Left lung (tissue), 14 donors: ENCODE measurements at places on chromosomes 1 and 21. TPM values are rescaled to one million over a fixed set of nuclear protein-coding genes. Genes with fewer than 3 reads are reported as not detected.

- peaks cover 12% of the 10 kb centered on the region for H3K4me1 ChIP-seq
- no peak for DNase-seq
- H3K4me3 ChIP-seq: no peak overlapping the region
- H3K27me3 ChIP-seq: peaks cover 67% of the 10 kb centered on the region
Measured at GRCh38 chr1:53733975-53734649, 4.9 kb downstream of the GLIS1 start.

- H3K4me1 ChIP-seq: no peaks in the 10 kb centered on the region
- no peak overlapping the region for H3K27ac ChIP-seq
- H3K36me3 ChIP-seq: no peaks in the 10 kb centered on the region
Measured at GRCh38 chr21:25501996-25502665, 105.2 kb downstream of the MRPL39 start.

DNA sequence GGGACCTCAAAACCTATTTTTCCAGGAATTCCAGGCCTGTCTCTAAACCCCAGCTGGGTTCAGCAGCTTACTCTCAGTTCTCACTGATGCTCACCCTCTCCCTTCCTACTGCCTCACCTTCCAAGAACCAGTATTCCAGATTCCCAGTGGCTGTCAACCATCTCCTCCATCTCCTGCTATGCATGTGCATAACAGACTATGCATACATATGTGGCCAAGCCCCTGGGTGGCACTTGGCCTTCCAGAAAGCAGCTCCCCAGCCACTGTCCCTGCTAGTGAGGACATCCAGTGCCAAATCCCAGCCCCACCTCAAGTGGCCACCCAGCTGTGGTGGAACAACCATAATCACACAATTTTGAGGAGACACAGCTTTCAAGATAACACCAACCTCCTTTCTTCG lies 475.7 kb upstream of the PKN2 start:
- H3K4me1 ChIP-seq: no peaks in the 10 kb centered on the region
- no peak overlapping the region for H3K27ac ChIP-seq
- no peaks in the 10 kb centered on the region for H3K27me3 ChIP-seq
- no peaks in the 10 kb centered on the region for H3K36me3 ChIP-seq
- H3K4me3 ChIP-seq: no peak overlapping the region
- DNase-seq: no peak

GRCh38 chr21:14998336-14998735 lies 66.5 kb downstream of the NRIP1 start:
- no peaks in the 10 kb centered on the region for H3K27me3 ChIP-seq
- H3K4me1 ChIP-seq: no peaks in the 10 kb centered on the region
- no peak overlapping the region for H3K4me3 ChIP-seq
- DNase-seq: no peak

GRCh38 chr1:22755641-22756040 lies 45.0 kb downstream of the EPHB2 start:
- H3K4me1 ChIP-seq: peaks cover 8% of the 10 kb centered on the region
- H3K27me3 ChIP-seq: peaks cover 9% of the 10 kb centered on the region
- DNase-seq: no peak
- no peak overlapping the region for H3K4me3 ChIP-seq

Gene OR6N2
- total RNA-seq: 0.08 TPM

DNA sequence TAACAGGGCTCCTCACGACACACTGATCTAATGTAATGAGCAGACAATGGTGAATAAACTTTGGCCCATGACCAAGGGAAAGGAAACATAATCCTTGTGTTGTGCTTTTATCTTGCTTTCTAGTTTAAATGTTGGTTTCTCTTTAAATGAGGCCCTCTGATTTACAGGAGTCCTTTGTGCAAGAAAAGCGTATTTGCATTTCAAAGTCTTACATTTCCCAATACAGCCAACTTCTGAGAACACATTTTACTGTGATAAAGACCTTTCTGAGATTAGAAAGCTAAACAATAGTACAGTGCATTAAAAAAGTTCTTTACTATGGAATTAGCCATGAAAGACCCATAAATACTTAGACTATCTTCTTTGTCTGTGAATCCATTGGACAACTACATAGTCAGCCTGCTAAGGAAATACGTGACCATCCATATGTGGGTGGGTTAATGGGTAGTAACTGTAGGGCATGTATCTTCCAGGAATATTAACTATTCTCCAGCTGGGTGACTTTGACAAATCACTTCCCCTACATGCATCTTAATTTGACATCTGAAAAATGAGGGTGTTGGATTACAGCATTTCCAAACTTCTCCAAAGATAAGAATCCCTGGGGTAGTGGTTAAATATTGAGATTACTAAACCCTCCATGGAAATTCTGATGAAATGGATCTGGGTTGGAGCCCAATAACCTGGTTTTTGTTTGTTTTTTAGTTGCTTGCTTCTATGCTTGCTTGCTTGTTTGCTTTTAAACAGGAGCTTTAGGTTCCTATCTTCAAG lies 50.3 kb upstream of the USP1 start:
- H3K27me3 ChIP-seq: no peaks in the 10 kb centered on the region
- H3K36me3 ChIP-seq: no peaks in the 10 kb centered on the region
- H3K4me3 ChIP-seq: no peak overlapping the region
- no peak for DNase-seq
- H3K27ac ChIP-seq: no peak overlapping the region

DNA sequence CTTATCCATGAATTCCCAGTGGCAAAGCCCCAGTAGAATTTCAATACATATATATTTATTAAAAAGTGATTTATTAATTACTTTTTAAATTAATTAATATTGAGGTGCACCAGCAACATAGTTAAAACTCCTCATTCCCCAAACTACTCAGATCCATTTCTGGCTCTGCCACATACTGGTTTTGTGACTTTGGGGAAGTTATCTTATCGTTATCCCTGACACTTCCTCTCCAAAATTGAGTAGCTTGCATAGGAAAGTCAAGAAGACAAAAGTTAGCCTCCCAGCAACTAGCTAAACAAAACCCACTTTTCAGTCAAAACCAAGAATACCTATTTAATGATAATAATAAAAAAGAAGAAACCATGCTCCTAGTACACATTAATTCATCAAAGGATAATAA lies 35.9 kb downstream of the TCP10L start:
- H3K36me3 ChIP-seq: no peaks in the 10 kb centered on the region
- H3K27me3 ChIP-seq: no peaks in the 10 kb centered on the region
- H3K27ac ChIP-seq: no peak overlapping the region

Gene LCA5L
- total RNA-seq: 1.7 TPM

- H3K27ac ChIP-seq: no peak overlapping the region
- H3K27me3 ChIP-seq: no peaks in the 10 kb centered on the region
- no peaks in the 10 kb centered on the region for H3K36me3 ChIP-seq
- DNase-seq: no peak
- no peaks in the 10 kb centered on the region for H3K4me1 ChIP-seq
Measured at GRCh38 chr1:101199637-101199982, 37.2 kb upstream of the S1PR1 start.

- no peak overlapping the region for H3K27ac ChIP-seq
- no peaks in the 10 kb centered on the region for H3K27me3 ChIP-seq
- H3K4me3 ChIP-seq: no peak overlapping the region
- DNase-seq: no peak
- no peaks in the 10 kb centered on the region for H3K4me1 ChIP-seq
- no peaks in the 10 kb centered on the region for H3K36me3 ChIP-seq
Measured at GRCh38 chr21:16572032-16572431, 842.2 kb downstream of the USP25 start.

Gene EXO1
- total RNA-seq: 4.0 TPM

- peak overlapping the region; percentile 89 for H3K27ac ChIP-seq
- no peaks in the 10 kb centered on the region for H3K27me3 ChIP-seq
- peaks cover 20% of the 10 kb centered on the region for H3K36me3 ChIP-seq
- H3K4me3 ChIP-seq: no peak overlapping the region
Measured at GRCh38 chr21:34513129-34513675, 1.2 kb upstream of the KCNE1 start.

Gene LCE3D
- not detected for total RNA-seq

GRCh38 chr1:54546651-54547401 lies 1.2 kb upstream of the ACOT11 start:
- DNase-seq: no peak
- no peak overlapping the region for H3K4me3 ChIP-seq
- peaks cover 14% of the 10 kb centered on the region for H3K4me1 ChIP-seq
- no peak overlapping the region for H3K27ac ChIP-seq

Gene KCNA3
- total RNA-seq: 8.6 TPM

DNA sequence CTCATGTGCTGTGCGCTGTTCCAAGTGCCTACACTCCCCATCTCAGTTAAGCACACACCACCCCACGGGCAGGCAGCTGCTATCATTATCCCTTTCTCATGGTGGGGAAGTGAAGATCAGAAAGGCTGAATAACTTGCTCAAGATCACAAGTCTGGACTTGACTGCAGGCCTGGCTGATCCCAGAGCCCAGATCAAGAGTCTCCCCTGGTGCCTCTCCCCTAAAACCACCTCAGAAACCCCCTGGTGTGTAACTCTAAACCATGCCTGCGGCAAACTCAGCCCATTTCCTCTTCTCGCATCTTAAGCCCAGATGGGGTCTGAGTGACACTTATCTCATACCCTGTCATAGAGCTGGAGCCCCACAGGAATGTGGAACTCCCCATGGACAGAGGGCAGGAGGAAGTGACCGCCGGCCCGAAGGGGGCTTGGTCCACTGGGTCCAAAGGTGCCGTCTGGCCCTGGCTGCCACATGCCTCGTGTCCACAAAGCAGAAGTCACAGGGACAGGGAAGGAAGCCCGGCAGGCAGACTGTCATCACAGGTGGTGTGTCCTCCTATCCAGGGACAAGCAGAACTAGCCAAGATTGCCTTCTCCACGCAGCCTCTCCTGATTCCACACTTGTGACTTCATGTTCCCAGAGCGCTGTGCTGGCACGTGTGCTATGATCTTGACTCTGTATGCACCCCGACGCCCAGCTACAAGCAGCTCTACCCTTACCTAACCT lies 92.1 kb downstream of the SYF2 start:
- H3K27me3 ChIP-seq: no peaks in the 10 kb centered on the region
- no peaks in the 10 kb centered on the region for H3K4me1 ChIP-seq
- no peak overlapping the region for H3K4me3 ChIP-seq
- no peak overlapping the region for H3K27ac ChIP-seq
- DNase-seq: peak; percentile 44

DNA sequence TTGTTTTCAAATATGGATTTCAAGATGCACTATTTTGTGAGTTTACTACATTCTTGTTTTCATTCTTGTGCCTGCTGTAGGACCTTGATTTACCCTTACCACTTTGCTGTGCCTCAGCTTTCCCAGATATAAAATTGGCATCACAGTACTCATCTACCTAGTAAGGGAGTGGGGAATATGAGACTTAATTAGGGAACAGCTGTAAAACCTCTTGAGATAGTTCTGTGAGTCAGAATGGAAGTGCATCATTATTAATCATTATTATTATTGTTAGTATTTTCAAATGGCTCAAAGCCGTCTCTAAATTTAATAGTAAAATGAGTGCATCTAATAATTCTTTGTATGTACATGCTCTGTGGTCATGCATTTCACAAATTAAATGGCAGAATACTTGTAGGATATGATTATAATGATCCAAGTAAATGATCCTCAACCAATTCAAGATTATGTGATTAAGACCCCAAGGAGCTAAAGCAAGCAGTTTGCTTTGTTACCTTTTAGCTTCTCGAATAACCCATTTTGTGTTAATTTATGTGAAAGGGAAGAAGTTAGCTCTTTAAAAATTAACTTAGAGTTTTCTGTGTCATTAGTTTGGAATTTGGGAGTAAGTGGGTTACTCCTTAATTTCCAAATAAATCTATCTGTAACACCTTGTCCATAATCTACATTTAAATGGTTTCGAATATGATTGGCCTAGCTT lies 155.4 kb downstream of the NFIA start:
- H3K4me1 ChIP-seq: peaks cover 3% of the 10 kb centered on the region
- H3K4me3 ChIP-seq: no peak overlapping the region
- no peak for DNase-seq
- no peaks in the 10 kb centered on the region for H3K36me3 ChIP-seq
- no peak overlapping the region for H3K27ac ChIP-seq

DNA sequence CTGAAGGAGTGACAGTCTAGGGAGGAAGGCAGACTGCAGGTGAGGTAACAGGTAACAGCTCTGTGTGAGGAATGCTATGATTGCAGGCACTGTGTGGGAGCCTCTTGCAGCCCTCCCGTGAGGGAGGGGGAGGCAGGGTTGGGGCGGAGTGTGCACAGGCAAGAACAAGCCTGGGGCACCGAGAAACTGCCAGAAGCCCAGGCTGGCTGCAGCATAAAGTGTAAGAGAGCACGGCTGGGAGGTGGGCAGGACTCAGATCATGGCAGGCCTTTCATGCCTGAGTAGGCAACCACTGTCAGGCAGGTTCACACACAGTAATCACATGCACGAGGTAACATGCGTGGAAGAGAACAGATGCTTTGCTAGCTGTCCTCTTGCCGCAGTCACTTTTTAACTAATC lies 11.3 kb upstream of the RHEX start:
- no peak overlapping the region for H3K27ac ChIP-seq
- DNase-seq: no peak
- H3K4me3 ChIP-seq: no peak overlapping the region
- H3K36me3 ChIP-seq: no peaks in the 10 kb centered on the region

DNA sequence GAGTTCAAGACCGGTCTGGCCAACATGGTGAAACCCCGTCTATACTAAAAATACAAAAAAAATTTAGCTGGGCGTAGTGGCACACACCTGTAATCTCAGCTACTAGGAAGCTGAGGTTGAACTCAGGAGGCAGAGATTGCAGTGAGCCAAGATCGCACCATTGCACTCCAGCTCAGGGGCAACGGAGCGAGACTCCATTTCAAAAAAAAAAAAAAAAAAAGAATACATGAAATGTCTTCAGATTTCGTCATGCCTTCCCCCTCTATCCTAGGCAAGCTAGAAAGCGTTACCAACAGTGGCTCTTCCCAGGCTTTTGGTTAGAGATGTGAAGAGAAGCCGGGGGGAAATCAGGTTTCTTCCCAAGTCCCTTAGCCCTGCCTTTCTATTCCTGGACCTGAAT lies 3.6 kb downstream of the TFF1 start:
- DNase-seq: no peak
- no peaks in the 10 kb centered on the region for H3K36me3 ChIP-seq
- no peak overlapping the region for H3K27ac ChIP-seq
- peaks cover 31% of the 10 kb centered on the region for H3K27me3 ChIP-seq
- no peak overlapping the region for H3K4me3 ChIP-seq
- no peaks in the 10 kb centered on the region for H3K4me1 ChIP-seq

Gene AQP10
- total RNA-seq: 0.20 TPM

Gene VWA1
- 147 TPM for total RNA-seq

GRCh38 chr1:205229399-205229871 lies 1.7 kb downstream of the TMCC2 start:
- no peaks in the 10 kb centered on the region for H3K36me3 ChIP-seq
- H3K4me3 ChIP-seq: peak overlapping the region; percentile 41
- peaks cover 35% of the 10 kb centered on the region for H3K4me1 ChIP-seq
- no peak overlapping the region for H3K27ac ChIP-seq
- H3K27me3 ChIP-seq: no peaks in the 10 kb centered on the region

DNA sequence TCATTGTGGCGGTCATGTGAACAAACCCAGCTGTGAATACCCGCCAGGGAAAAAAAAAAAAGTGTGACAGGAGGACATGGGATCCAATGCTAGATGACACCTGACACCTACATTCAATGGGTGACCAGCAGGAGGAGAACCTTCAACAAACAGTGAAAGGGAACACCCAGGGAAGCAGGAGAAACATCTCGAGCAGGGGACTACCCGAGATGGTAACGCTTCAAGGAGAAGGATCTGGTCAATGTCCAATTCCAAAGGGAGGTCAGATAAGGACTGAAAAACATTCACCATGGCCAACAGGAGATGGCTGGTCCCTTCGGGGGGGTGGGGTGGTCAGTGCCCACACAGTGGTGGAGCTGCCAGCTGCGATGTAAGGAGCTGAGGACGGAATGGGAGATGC lies 46.3 kb downstream of the PTPN14 start:
- no peaks in the 10 kb centered on the region for H3K36me3 ChIP-seq
- no peaks in the 10 kb centered on the region for H3K27me3 ChIP-seq
- no peak for DNase-seq
- H3K27ac ChIP-seq: no peak overlapping the region
- H3K4me1 ChIP-seq: peaks cover 4% of the 10 kb centered on the region

Gene PLA2G2C
- not detected for total RNA-seq
